Activated T-helper 2 cell treated with anti-CD3 and anti-CD28 coated beads, Interferon-gamma antibody, Interleukin-2, Interleukin-4, amounts not matched to agents 10 μg/mL and 5 μg/mL and 100 μg/mL, durations not matched to agents 14 hours and 24 hours and 36 hours (primary cell): ENCODE measurements at places on chromosomes 1 and 21.
A peak's percentile ranks its signal among the peaks of the same experiment; 100 is the strongest.

GRCh38 chr1:152048416-152049009 is 11.7 kb upstream of the S100A11 start:
- no peak for DNase-seq

DNA sequence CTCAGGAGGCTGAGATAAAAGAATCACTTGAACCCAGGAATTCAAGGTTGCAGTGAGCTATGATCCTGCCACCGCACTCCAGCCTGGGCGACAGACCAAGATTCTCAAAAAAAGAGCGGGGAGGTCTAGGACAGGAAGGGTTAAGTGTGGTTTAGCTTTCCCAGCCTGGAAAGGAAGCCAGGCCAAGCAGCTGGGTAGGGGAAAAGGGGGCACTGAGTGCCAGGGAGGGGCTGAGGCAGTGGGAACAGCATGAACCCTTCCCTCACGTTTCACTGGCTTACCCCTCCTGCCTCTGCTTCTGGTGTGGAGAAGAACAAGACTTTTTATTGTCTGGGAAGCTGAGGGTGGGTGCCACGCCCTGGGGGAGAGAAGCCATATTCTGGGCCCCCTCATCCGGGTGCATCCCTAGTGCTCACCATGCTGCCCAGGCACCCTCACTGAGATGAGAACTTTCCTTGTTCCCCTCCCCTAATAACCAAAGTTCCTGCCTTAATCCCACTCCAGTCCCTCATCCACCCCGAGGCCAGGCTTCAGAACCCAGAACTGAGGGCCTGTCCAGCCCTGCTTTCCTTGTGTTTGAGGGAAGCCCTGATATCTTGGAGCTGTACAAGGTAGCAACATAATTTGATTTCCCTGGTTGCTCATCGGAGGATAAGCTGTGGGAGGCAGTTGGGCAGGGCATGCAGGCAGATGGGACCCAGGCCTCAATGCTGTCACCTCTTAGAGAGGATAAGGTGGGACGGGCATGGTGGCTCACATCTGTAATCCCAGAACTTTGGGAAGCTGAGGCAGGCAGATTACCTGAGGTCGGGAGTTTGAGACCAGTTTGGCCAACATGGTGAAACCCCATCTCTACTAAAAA is 2.0 kb upstream of the LMNA start:
- DNase-seq = no peak

DNA sequence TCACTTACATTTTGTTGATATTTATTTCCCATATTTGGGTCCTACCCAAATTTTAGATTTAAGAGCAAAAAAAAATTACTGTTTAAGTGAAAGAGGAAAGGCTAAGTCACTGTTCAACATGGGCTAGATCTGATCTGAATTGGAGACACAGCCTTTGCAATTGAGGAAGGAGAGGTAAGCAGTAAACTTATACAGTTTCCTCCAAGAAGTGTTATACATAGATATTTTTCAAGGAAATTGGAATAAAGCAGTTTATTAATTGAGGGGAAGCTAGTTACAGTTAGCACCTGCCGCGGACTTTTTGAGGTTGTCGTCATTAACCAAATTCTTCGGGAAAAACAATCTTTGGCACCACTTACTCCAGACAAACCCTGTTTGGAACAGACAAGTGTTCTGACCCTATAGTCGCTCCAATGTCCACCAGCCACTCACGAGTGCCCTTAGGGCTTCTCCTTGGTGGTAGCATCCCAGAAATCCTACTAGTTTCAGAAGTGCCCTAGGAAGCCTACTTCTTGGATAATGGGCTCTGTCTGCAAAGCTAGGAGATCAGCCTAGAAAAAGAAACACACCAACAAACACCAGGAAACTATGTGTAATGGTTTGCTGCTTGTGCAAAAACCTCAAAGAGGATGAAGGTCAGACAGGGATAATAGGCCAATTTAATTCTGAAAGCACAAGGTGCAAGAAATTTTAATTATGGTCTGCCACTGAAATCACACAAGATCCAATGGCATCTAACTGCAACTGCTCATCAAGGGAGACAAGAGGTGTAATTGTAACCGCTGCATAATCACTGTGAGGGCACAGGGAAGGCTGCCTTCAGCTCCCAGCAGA is 2.5 kb downstream of the WLS start:
- no peak for DNase-seq

DNA sequence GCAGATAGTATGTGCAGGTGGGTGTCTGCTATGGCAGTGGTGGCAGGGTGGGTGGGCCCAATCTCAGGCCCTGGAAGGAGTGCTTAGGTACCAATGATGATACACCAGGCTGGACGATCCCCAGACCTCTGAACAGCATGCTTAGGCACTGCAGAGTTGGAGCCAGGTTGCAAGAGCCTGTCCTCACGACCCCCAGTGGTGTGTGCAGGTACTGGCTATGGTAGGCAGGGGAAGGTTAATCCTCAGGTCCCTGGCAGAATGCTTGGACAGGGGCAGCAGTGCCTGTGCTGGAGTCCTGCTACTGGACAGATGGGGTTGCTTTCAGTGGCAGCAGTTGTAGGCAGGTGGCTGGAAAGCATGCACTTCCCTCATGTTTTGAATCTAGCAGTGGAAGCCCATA is 100.5 kb upstream of the NEK7 start:
- no peak for DNase-seq

GRCh38 chr1:41268154-41268770 is 26.2 kb upstream of the SCMH1 start:
- DNase-seq = peak; percentile 32

GRCh38 chr1:203402629-203403337 is 51.9 kb upstream of the FMOD start:
- DNase-seq = no peak

DNA sequence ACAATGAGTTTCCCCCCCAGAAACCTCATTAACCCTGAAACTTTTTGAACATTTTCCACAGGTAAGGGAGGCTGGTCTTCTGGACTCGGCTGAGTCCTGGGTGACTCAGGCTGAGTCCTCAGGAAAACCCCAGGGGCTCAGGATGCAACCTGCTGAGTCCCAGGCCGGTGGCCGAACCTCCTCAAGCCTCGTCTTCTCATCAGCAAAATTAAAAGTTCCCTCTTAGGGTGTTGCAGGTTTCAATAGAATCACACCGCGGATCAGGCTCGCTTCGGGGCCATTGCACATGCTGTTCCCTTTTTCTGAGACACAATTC is 35.0 kb upstream of the GRHL3 start:
- DNase-seq = no peak

DNA sequence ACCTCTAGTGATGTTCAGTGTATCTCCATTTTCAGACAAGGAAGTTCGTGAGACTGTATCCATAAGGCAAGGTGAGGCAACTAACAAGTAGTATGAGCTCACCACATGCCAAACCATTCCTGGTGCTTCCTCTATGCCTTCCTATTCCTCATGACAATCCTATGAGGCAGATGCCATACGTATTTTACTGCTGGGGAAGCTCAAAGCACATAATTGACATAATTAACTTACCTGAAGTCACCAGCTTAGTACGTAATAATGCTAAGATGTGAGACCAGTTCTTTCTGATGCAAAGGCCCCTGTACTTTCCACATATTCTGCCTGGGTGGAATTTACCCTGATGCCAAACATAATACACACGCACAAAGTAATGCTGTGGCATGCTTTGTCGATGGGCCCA is 83.6 kb upstream of the NFIA start:
- no peak for DNase-seq

- DNase-seq = no peak
These were observed 70.8 kb downstream of the UBE2T start for GRCh38 chr1:202270871-202271326.

GRCh38 chr1:100523038-100523652 is 14.8 kb upstream of the GPR88 start:
- DNase-seq = no peak

- DNase-seq = no peak
These were observed 858.3 kb upstream of the TMPRSS15 start for GRCh38 chr21:19261731-19262376.

GRCh38 chr1:60947367-60947766 is 135.0 kb upstream of the NFIA start:
- no peak for DNase-seq

GRCh38 chr1:181204530-181204929 is 116.0 kb downstream of the IER5 start:
- DNase-seq = no peak

GRCh38 chr1:215830226-215830810 is 263.2 kb downstream of the KCTD3 start:
- no peak for DNase-seq

- no peak for DNase-seq
These were observed 2.6 kb downstream of the FUCA1 start for GRCh38 chr1:23865543-23865930.

GRCh38 chr1:24102961-24103360 is 9.0 kb downstream of the MYOM3 start:
- DNase-seq = no peak

GRCh38 chr1:8736927-8737326 is 80.5 kb downstream of the RERE start:
- DNase-seq = no peak
